ENCODE measurements at places on chromosomes 16 and 17.

DNA sequence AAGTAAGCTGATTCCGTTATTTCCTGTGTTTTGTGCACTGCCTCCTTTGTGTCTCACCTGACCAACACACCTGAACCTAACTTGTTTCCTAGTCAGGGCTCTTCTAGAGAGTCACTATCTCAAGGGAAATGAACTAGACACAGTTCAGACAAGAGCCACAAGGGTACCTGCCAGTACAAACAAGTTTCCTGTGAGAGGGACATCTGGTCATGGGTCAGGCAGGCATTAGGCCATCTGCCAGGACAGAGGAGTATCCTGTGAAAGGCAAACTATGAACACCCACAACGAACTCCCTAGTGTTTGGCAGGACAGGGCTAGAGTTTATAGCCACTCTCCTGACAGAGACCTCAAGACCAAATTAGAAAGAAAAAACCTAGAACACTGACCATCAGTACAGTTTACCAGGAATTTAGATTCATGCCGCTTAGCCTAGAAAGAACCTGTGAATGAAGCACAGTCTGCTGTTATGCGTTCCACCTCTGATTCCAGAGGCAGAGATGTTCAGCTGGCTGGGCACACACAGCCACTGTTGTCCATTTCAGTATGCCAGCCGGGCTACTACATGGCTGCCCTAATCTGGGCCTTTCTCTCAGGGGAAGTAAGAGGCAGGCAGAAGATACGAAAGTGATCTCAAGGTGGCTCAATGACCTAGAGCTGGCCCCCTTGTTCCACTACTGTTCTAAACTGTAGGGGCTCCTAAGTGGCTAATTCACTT, 20.7 kb upstream of the GLG1 start:
- DNase-seq: no peak

GRCh38 chr17:54256401-54256929, 433.7 kb downstream of the KIF2B start:
- no peak for DNase-seq

- DNase-seq: no peak
These were observed 121.8 kb upstream of the NUDT7 start for GRCh38 chr16:77600555-77600954.

GRCh38 chr16:81327447-81328196, 12.9 kb downstream of the GAN start:
- no peak for DNase-seq
